NCI-H2029 (cell line): ENCODE measurements at places on chromosomes 2 and 18.
A peak's percentile ranks its signal among the peaks of the same experiment; 100 is the strongest.

- DNase-seq = no peak
These were observed 6.1 kb downstream of the GPR17 start for GRCh38 chr2:127651971-127652550.

DNA sequence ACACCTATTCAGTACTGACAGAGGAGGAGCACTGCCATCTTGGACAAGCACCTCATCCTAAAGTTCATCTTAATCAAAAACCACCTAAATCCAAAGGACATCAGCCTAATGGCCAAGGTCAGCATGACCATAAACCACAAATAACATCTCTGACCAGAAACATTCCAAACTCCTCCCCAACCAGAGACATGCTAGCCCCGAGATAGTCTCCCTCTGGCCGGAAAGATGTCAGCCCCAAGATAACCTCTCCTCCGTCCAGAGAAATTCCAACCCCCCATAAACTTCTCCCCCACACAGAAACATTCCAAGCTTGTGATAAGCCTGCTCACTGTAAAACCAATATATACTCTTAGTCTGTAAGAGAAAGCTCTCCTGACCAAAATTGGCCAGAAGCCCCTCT, 260.6 kb downstream of the CLIP4 start:
- DNase-seq = no peak

- DNase-seq = no peak
These were observed 114.7 kb downstream of the MTX2 start for GRCh38 chr2:176383836-176384442.

GRCh38 chr2:217387776-217388387, 528.0 kb upstream of the TNP1 start:
- DNase-seq = peak; percentile 33

GRCh38 chr2:42567806-42568400, 529 bp upstream of the MTA3 start:
- DNase-seq = no peak

- no peak for DNase-seq
These were observed 199.7 kb downstream of the TPGS2 start for GRCh38 chr18:36629138-36629530.

GRCh38 chr18:4734021-4734420, 278.9 kb upstream of the DLGAP1 start:
- no peak for DNase-seq

GRCh38 chr2:40783704-40784103, 331.8 kb upstream of the SLC8A1 start:
- DNase-seq = no peak

GRCh38 chr2:164662066-164662465, 40.8 kb upstream of the GRB14 start:
- no peak for DNase-seq

DNA sequence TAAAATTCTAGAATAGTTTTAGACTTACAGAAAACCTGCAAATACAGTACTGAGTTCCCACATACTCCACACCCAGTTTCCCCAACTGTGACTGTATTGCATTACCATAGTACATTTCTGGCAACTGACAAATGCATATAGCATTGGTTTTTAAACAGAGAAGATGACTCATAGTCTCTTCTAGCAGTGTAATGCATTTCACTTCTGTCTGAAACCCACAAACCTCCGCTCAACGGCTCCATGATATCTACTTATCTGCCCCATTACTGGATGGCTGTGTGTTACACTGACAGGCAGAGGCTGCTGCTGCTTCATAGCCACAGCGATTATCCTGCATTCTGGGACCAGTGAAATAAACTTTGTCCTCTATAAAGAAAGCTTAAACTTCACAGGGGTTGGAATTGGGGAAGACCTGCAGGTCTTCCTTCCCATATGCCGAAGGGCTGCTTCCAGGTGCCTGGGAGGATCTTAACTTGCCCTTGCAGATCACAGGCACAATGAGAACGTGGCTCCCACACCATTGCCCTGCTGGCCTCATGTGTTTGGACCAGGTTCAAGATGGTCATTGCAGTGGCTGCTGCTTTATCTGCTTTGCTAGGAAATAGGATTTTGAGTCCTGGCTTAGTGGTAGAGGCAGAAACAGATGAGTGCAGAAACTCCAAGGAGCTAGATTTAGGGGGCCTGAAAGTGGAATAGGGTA, 742.6 kb upstream of the HS6ST1 start:
- DNase-seq = no peak

- no peak for DNase-seq
These were observed 4.5 kb downstream of the GFPT1 start for GRCh38 chr2:69382547-69382946.

- DNase-seq = no peak
These were observed 226.4 kb upstream of the CXCR4 start for GRCh38 chr2:136344339-136344738.

DNA sequence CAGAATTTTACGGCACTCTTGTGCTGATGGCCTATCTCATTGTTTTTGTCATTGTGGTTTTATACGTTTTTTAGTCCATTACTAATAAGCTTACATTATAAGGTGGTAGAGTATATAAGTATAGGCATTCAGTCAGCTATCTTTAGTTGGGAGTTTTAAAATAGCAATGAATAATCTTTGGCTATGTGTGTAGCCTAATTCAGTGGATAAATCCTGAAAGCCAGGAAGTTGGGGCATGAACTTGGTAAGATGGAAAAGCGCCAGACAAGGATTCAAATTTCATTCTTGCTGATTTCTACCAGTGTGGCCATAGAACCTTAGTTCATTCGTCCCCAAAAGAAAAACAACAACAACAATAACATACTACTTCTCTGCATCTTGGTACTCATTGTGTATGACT, 31.2 kb downstream of the EPC2 start:
- DNase-seq = no peak

DNA sequence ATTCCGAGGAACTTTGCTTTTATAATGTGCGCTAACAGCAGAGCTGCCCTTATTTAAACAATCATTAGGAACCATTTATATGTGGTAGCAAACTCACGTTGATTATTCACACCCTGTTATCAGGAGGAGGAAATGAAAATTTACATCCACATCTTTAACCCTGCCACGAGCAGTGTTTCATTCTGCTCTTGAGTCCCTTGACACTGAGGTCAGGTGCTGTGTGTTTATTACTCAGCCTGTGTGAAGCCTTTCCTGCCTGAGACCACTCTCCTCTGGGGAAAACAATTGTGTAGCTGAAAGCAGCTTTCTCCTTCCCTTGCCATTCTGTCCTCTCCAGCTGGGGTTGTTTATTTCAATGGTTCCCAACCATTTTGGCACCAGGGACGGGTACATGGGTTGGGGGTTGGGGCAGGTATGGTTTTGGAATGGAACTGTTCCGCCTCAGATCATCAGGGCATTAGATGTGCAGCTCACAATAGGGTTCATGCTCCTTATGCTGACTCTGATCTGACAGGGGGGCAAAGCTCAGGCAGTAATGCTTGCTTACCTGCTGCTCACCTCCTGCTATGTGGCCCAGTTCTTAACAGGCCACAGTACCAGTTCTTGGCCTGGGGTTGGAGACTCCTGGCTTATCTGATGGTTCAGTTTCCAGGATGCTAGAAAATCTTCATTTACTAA, 651.1 kb downstream of the TDRD15 start:
- no peak for DNase-seq

GRCh38 chr2:10900216-10901109, 11.3 kb upstream of the KCNF1 start:
- no peak for DNase-seq

DNA sequence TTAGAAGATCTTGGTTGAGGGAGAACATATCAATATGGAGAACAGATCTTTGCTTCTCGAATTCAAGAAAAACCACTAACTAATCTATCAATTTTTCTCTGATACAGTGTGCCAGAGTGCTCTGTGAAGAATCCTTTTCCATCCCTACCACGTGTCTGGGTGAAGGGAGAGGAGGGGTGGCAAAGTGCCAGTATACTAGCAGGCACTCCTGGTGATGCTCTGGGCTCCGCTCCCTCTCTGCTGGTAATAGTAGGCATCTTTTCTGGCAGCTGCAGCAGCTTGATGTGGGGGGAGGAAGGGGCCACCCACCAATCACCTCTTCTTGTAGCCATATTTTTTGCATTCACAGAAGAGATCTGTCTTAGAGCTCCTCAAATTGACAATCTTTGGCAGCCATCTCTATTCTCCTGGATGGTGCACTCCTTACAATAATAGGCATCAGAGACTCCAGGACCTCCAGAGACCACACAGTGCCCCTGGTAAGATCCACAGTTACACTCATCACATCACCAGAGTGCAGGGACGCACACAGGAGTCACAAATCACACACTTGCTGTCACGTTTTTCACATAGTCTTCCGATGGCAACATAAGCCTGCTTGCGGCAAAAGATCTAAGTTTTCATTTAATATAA, 15.7 kb downstream of the STK39 start:
- DNase-seq = peak; percentile 36

- DNase-seq = no peak
These were observed 228.3 kb downstream of the MYCN start for GRCh38 chr2:16168506-16169264.

- no peak for DNase-seq
These were observed 156.6 kb downstream of the DYSF start for GRCh38 chr2:71609958-71610357.

- peak; percentile 8 for DNase-seq
These were observed 24.3 kb downstream of the TMEM237 start for GRCh38 chr2:201618744-201619662.
